Activated naive CD4-positive, alpha-beta T cell treated with anti-CD3 and anti-CD28 coated beads, Interleukin-2, amount 50 U/mL, for 16 hours (primary cell): ENCODE measurements at places on chromosomes 5 and 9.

- DNase-seq, result no peak
Observed at GRCh38 chr5:38612851-38613250, 56.4 kb upstream of the LIFR start.

GRCh38 chr5:54484219-54484894 lies 28.9 kb downstream of the HSPB3 start:
- DNase-seq, result no peak

- no peak for DNase-seq
Observed at GRCh38 chr5:2997179-2997578, 245.7 kb upstream of the IRX2 start.

DNA sequence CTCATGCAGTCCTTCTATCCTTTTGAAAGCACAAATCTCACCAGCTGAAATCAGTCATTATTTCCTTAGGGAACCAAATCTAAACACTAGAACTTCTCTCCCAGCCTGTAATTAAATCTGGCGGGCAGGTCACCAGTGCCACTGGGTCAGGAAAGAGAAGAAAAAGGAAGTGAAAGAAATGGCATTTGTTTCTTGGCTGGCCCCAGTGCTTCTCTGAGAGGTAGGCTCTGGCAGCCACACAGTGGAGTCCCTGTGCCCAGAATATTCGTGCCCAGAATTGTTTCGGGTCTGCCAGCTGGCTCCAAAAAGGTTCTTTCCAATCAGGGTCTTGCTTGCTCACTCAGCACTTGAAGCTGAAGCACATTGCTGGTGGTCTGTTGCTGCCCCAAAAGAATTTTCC lies 133.9 kb upstream of the MTAP start:
- DNase-seq, result no peak

DNA sequence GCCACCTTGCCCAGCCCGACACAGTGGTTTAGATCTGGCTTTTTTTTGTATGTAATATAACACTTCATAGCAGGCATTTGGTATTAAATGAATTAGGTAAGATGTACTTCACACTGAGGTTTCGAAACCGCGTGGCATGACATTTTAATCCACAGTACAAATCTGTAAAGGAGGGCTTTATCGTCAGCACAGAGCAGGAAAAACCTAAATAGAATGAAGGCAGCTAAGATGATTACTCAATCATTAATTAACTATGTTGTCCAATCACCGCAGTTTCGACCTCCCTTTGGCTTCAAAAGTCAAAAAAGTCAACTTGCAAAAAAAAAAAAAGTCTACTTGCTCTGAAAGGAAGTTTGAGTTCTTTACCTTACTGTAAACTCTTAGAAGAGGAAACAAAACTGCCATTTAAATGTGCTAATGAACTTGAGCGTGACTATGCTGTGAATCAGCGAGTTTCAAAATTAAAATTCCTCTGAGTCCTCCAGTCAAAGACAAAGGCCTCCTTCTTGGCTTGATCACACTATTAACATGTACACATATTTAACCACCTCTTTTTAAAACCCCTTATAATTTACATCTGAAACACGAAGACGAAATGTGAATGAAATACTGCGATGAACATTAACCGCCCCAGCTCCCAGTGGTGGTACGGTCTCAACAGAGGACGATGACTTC lies 698 bp upstream of the SEC24A start:
- DNase-seq, result peak; percentile 36

GRCh38 chr5:88675168-88675707 lies 207.7 kb downstream of the MEF2C start:
- no peak for DNase-seq

- no peak for DNase-seq
Observed at GRCh38 chr9:127295005-127295404, 30.4 kb downstream of the GARNL3 start.

DNA sequence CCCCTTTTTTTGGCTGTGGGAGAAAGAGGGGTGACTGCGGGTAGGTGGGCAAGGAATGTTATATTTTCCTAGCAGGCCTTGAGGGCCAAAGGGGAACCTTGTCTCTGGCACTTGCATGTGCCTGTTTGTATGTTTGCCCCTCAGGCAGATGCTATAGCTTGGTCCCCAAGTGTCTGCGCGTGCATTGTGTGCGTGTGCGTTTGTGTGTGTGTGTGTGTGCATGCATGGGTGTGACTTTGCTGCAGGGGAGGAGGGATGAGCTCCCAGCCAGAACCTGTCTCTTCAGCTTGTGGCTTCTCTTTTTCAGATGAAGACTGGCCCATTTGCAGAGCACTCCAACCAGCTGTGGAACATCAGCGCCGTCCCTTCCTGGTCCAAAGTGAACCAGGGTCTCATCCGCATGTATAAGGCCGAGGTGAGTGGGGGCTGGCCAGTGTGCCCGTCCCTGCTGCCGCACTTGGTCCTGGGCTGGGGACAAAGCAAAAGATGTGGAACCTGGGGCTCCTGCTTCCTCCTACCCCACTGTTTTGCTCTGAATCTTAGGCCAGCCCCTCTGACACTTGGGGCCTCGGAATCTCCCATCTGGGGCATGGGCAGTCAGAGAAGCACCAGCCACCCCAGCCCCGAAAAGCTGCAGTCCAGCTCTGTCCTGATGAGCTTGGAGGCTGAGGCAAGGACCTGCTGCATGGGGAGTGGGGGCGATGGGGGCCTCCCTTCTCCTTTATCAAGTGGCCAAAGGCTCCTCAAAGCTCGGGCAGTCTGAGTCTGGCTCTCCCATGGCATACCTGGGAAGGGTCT lies 31.1 kb downstream of the PTPA start:
- no peak for DNase-seq

GRCh38 chr9:93677641-93678136 lies 101.3 kb downstream of the PHF2 start:
- peak; percentile 3 for DNase-seq

DNA sequence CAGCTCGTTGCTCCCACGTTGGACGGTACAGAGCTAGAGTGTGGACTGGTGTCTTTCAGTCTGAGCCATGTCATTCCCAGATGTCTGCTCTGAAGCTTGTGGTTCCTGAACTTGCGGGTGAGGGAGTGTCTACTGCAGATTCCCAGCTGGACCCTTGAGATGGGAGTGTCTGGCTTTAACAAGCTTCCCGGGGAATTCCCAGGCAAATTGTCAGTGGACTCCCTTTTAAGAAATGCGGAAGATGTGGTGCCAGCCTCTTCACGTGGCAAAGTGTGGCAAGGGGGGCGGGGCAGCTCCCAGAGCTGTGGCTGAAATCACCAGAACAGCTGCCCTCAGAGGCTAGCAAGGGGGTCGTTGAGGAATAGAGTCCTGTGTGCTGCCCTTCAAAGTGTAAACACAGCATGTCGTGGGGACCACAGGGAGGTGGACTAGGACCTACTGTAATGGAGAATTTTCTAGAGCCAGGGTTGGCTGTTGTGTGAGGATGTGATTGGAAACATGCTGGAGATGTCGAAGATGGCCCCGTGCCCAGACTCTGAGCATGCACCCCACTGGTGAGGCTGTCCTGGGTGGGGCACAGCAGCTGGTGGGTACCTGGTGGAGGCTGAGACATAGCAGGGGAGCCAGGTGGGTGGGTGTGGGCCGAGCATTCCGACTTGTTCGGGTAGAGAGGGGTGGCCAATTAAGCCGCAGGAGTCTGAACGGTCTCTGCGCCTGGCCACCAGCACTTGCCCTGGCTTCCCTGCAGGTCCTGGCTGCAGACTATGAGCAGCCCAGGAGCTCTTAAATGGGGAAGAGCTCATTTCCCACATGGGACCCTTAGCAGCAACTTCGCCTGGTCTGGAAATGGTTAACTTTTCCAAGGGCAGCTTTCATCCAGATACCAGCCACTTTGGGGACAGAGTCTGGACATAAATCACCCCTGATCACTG lies 37.4 kb downstream of the PRRX2 start:
- DNase-seq, result no peak

DNA sequence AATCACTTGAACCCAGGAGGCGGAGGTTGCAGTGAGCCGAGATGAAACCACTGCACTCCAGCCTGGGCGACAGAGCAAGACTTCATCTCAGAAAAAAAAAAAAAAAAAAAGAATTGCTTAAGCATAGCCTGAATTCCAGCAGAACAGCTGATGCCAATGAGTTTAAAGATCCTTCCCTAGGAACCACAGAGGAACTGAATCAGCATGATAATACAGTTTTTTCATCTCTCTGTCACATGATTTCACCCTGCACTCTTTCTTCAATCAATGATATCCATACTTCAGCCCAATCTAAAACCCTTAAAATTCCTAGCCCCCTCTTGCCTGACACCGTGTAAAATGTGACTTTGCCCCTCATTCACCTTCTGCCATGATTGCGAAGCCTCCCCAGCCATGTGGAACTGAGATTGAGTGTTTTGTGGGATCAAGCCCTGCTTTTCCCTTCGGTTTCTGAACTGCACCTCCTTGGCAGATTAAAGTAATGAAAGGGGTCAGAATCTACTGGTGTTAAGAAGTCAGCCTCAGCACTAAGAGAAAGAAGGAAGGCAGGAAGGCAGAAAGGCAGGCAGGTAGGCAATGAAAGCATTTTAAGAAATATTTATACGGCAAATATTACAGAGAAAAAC lies 20.9 kb upstream of the DMXL1 start:
- no peak for DNase-seq

DNA sequence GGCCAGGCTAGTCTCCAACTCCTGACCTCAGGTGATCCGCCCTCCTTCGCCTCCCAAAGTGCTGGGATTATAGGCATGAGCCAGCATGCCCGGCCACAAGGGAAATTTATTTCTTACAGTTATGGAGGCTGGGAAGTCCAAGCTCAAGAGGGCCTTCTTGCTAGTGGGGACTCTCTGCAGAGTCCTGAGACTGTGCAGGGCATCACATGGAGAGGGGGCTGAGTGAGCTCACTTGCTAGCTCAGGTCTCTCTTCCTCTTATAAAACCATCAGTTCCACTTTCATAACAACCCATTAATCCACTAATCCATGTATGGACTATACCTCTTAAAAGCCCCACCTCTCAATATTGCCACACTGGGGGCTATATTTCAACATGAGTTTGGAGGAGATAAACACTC lies 5.1 kb upstream of the SPIN1 start:
- no peak for DNase-seq

- DNase-seq, result no peak
Observed at GRCh38 chr5:68257210-68257609, 41.7 kb downstream of the PIK3R1 start.

GRCh38 chr9:4225291-4226028 lies 74.4 kb downstream of the GLIS3 start:
- no peak for DNase-seq

DNA sequence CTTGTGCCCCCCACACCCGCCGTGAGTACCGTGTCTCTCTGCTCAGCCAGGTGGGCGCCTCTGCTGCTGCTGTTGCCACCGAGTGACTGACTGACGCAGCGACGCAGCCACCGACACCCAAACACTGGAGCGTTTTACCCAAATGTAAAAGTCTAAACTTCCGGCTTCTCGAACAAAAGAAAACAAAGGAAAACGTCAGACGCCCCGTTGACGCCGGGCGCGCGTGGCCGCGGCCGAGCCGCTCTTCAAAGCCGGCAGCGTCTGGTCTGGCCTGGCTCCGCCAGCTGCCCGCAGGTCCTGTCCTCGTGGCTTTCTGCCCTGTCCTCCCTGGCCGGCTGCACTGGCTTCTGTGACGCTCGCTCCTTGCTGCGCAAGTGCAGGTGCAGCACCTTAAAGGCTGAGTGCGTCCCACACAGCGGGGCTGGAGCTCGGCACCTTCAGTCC lies 41.4 kb upstream of the CLPTM1L start:
- peak; percentile 69 for DNase-seq

DNA sequence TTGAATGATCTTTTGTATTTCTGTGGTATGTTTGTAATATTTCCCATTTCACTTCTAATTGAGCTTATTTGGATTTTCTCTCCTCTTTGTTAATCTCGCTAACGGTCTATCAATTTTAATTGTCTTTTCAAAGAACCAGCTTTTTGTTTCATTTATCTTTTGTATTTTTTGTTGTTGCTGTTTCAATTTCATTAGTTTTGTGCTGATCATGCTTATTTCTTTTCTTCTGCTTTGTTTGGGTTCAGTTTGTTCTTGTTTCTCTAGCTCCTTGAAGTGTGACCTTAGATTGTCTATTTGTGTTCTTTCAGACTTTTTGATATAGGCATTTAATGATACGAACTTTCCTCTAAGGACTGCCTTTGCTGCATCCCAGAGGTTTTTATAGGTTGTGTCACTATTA lies 28.4 kb upstream of the SNCAIP start:
- no peak for DNase-seq

- no peak for DNase-seq
Observed at GRCh38 chr5:137090151-137090550, 409.0 kb downstream of the SPOCK1 start.

- no peak for DNase-seq
Observed at GRCh38 chr9:109765830-109766229, 14.2 kb upstream of the PALM2AKAP2 start.

- no peak for DNase-seq
Observed at GRCh38 chr5:180807654-180808414, 5.2 kb upstream of the MGAT1 start.

DNA sequence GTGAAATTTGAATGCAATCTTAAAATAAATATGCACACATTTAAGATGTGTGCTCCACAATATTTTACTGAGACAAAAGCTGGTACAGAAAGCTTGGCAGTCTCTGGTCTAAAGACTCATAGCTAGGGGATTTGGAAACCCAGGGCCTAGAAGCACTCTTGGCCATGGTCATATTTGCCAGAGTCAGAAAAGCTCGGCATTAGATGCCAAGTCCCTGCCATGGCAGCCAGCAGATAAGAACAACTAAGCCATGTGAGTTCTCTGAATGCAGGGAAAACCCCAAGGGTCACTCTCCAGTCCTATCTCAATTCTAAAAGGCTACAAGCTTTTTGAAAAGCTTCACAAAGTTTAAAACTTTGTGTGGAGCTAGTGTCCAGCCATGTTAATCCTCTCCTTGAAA lies 119.5 kb downstream of the FAM114A2 start:
- no peak for DNase-seq

GRCh38 chr5:134304306-134304705 lies 62.7 kb downstream of the CDKL3 start:
- no peak for DNase-seq

DNA sequence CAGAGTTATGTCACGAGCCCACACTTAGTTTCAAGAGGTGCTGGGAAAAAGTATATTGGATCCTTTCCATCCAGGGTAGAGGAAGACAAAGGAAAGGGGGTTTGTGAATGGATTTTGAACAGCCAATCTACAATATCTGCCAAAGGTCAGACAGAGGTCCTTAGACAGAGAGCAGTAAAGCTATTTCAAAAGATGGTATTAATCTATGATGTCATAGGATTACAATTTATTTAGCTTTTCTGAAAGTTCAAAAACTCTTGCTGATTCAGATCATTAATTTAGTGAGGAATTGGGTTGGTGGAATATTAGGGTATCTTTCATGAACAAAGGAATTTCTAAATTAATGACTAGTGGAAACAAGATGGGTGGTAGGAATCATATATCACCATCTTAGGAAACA lies 126.9 kb downstream of the NTRK2 start:
- DNase-seq, result no peak

DNA sequence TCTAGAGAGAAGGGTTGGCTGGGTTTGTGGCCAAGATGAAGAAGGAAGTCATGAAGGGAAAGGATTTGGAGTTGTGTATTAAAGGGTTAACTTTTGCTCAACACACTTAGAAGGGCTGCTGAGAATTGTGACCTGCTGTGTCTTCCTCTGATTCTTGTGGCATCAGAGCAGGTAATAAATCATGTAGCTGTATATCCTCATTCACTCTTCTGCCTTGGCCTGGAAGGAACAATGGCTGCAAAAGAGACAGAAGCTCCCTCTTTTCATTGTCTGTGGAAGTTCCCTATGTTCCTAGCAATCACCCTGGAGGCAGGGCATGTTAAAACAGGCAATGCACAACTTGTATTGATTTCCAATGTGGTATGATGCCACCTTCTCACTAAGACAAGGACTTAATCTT lies 159.1 kb downstream of the LRRC70 start:
- DNase-seq, result no peak

GRCh38 chr9:8492024-8492423 lies 692.4 kb upstream of the DMAC1 start:
- DNase-seq, result no peak
